T-cell (primary cell): ENCODE measurements at places on chromosomes 2 and 18. TPM values are rescaled to one million over a fixed set of nuclear protein-coding genes. Genes with fewer than 3 reads are reported as not detected.

Gene KDSR
- total RNA-seq = 69.1 TPM

Gene KCNE4
- not detected for total RNA-seq

Gene TUBA3E
- not detected for total RNA-seq

Gene CMPK2
- 6.5 TPM for total RNA-seq

Gene CDH19
- not detected for total RNA-seq

Gene CRYBA2
- not detected for total RNA-seq

Gene NFATC1
- total RNA-seq = 58.1 TPM

Gene ATF2
- total RNA-seq = 53.7 TPM

Gene COBLL1
- total RNA-seq = 2.1 TPM

Gene DAW1
- not detected for total RNA-seq

Gene RAPGEF4
- 0.38 TPM for total RNA-seq

Gene VIL1
- 0.32 TPM for total RNA-seq

DNA sequence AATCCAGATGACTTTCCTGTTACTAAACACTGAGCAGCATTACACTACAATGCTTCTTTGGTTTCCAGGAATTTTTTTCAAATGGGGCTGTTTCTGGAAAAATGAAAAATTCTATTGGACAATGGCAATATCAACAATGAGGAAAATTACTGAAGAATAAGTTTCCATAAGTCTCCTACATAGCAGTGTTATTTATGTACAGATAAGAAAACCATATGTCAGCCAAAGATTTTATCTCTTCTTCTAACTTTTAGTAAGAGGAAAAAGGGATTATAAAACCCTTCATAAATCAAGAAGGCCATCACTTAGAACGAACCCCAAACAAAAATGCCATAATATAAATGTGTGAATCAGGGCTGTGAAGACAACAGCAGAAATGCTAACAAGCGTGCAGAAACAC is 31.6 kb upstream of the NOSTRIN start:
- no peaks in the 10 kb centered on the region for H3K4me1 ChIP-seq
- DNase-seq = no peak
- no peak overlapping the region for H3K27ac ChIP-seq
- H3K4me3 ChIP-seq = no peak overlapping the region
- peaks cover 9% of the 10 kb centered on the region for H3K36me3 ChIP-seq

- H3K36me3 ChIP-seq = no peaks in the 10 kb centered on the region
- no peak overlapping the region for H3K4me3 ChIP-seq
- H3K4me1 ChIP-seq = peaks cover 5% of the 10 kb centered on the region
- H3K27me3 ChIP-seq = no peaks in the 10 kb centered on the region
- DNase-seq = no peak
Measured at GRCh38 chr2:128623776-128624761, 305.4 kb upstream of the HS6ST1 start.

GRCh38 chr2:176574484-176575236 is 305.4 kb downstream of the MTX2 start:
- DNase-seq = no peak
- H3K36me3 ChIP-seq = no peaks in the 10 kb centered on the region
- H3K4me1 ChIP-seq = no peaks in the 10 kb centered on the region
- H3K4me3 ChIP-seq = no peak overlapping the region

GRCh38 chr2:54889053-54889452 is 161.2 kb downstream of the RTN4 start:
- no peak overlapping the region for H3K4me3 ChIP-seq
- H3K27ac ChIP-seq = no peak overlapping the region
- no peaks in the 10 kb centered on the region for H3K4me1 ChIP-seq
- H3K36me3 ChIP-seq = no peaks in the 10 kb centered on the region

DNA sequence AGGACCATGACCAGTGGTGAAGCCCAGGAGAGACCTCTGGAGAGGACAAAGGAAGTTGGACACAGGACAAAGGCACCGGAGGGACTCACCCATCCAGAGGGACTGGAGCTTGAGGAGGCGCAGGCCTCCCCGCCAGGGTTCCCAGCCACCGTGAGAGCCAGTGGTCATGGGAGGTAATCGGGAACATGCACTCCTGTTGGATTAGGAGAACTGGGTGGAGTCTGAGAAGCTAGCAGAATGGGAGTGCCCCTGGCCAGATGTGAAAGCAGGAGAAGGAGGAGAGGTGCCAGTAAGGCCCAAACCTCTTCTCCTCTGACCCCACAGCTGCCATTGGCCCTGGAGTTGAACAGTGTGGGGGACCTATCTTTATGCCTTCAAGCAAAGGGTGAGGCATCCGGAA is 20.3 kb downstream of the POU3F3 start:
- no peaks in the 10 kb centered on the region for H3K36me3 ChIP-seq
- peaks cover 54% of the 10 kb centered on the region for H3K27me3 ChIP-seq
- DNase-seq = no peak

GRCh38 chr18:76442413-76443171 is 52.5 kb downstream of the ZNF516 start:
- no peak overlapping the region for H3K4me3 ChIP-seq
- H3K27ac ChIP-seq = no peak overlapping the region

GRCh38 chr18:79395761-79396404 is at the start of gene NFATC1:
NFATC1 (plus strand) TSS chr18:79395930; CDS start chr18:79396225, 295 bp downstream.
- H3K4me3 ChIP-seq = peak within 1 kb of the TSS; percentile 35
- H3K4me1 ChIP-seq = peaks cover 51% of the 10 kb centered on the region
- DNase-seq = peak; percentile 70

DNA sequence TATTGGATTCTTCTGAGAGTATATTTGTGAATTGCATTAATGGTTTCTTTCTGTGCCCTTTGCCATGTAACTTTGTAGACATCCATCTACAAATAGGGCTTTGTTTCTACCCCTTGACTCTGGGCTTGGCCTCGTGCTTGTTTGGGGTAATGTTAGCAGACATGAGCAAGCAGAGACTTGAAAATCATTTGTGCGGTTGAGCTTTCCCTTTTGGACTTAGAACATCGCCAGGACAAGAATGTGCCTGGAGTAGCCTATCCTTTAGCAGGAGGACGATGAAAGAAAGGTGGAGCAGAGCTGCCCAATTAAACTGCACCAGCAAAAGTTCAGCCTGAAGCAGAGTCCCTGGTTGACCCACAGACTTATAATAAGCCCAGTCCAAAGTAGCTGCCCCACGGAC is 785.9 kb downstream of the EPHA4 start:
- no peaks in the 10 kb centered on the region for H3K4me1 ChIP-seq
- H3K27me3 ChIP-seq = no peaks in the 10 kb centered on the region
- H3K4me3 ChIP-seq = no peak overlapping the region
- no peak overlapping the region for H3K27ac ChIP-seq

- peaks cover 4% of the 10 kb centered on the region for H3K36me3 ChIP-seq
- H3K27me3 ChIP-seq = no peaks in the 10 kb centered on the region
- DNase-seq = no peak
- peak overlapping the region; percentile 34 for H3K27ac ChIP-seq
- peak overlapping the region; percentile 45 for H3K4me3 ChIP-seq
Measured at GRCh38 chr2:134679745-134680144, 39.1 kb downstream of the TMEM163 start.

GRCh38 chr2:188919824-188920223 is 54.3 kb upstream of the COL3A1 start:
- H3K36me3 ChIP-seq = no peaks in the 10 kb centered on the region
- H3K27ac ChIP-seq = no peak overlapping the region
- no peaks in the 10 kb centered on the region for H3K27me3 ChIP-seq
- no peak overlapping the region for H3K4me3 ChIP-seq

DNA sequence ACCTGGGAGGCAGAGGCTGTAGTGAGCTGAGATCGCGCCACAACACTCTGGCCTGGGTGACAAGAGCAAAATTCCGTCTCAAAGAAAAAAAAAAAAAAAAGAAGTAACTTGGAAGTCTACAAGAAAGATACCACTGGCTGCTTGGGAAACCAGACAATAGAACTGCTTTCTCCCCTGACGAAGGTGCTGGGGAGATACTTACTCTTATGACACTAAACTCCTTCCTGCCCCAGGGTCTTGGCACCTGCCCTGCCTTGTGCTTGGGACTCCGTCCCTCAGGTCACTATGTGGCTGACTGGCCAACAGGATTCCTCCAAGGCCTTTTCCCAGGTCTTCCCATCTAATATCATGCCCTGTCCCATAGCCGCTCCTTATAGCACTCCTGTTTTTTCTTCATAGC is 30.7 kb downstream of the INPP5D start:
- no peak for DNase-seq
- H3K27me3 ChIP-seq = no peaks in the 10 kb centered on the region

DNA sequence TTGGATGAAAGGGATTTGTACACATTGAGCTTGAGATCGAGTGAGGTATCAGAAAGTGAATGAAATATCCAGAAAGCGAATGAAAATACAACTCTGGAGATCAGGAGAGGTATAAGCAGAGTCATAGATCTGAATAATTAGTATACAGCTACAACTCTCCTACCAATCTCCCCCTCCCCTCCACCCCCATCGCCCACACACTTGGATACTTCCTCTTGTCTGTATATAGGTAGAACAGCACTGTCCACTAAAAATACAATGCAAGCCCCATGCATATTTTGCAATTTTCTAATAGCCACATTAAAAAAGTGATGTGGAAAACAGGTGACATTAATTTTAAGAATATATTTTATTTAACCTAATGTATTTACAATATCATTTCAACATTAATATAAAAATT is 23.7 kb upstream of the WIPF1 start:
- H3K27ac ChIP-seq = no peak overlapping the region
- H3K36me3 ChIP-seq = peaks cover 63% of the 10 kb centered on the region
- H3K27me3 ChIP-seq = no peaks in the 10 kb centered on the region
- DNase-seq = no peak
- no peak overlapping the region for H3K4me3 ChIP-seq

DNA sequence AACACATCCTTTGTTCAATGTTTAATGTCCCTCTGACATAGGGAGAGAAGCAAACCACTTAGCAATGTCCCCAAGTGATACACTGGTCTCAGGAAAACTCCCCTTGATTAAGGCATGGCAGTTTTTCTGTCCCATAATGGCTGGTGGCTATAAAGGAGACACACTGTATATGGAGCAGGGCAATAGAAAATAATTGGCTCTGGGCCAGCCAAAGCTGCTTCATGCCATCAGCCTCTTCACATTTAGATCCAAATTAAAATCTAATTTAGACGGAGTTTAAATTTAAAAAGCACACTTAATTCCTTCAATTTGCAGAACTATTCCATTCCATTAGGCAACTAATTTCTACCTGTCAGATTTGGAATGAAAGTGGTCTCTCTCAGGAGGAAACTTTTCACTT is 638.1 kb downstream of the DSC3 start:
- DNase-seq = no peak
- no peak overlapping the region for H3K27ac ChIP-seq
- H3K36me3 ChIP-seq = no peaks in the 10 kb centered on the region

- H3K27me3 ChIP-seq = no peaks in the 10 kb centered on the region
- DNase-seq = no peak
- no peaks in the 10 kb centered on the region for H3K36me3 ChIP-seq
- peaks cover 3% of the 10 kb centered on the region for H3K4me1 ChIP-seq
- no peak overlapping the region for H3K27ac ChIP-seq
Measured at GRCh38 chr18:58639751-58640427, 11.0 kb upstream of the ALPK2 start.

DNA sequence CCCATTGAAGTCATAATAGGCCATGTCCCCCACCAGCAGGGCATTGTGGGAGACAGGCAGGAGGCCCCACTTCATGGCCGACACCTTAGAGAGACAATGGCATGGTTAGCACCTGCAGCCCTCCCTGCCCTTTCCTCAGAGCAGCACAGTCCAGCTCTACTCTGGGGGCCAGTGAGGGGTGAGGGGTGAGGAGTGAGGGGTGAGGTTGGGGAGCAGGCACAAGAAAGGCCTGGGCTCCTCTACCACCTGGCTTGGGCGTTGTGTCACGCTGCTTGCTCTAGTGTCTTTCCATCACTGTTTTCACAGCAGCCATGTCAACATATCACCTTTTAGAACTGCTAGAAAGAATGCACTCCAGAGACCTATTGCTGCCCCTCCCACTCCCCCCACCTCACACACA is 77.2 kb downstream of the ADD2 start:
- no peak for DNase-seq
- no peaks in the 10 kb centered on the region for H3K36me3 ChIP-seq
- no peaks in the 10 kb centered on the region for H3K4me1 ChIP-seq
- peaks cover 23% of the 10 kb centered on the region for H3K27me3 ChIP-seq
- no peak overlapping the region for H3K27ac ChIP-seq

GRCh38 chr2:2826209-2826551 is 495.1 kb upstream of the MYT1L start:
- DNase-seq = no peak
- H3K4me3 ChIP-seq = no peak overlapping the region
- H3K36me3 ChIP-seq = no peaks in the 10 kb centered on the region
- H3K4me1 ChIP-seq = no peaks in the 10 kb centered on the region

DNA sequence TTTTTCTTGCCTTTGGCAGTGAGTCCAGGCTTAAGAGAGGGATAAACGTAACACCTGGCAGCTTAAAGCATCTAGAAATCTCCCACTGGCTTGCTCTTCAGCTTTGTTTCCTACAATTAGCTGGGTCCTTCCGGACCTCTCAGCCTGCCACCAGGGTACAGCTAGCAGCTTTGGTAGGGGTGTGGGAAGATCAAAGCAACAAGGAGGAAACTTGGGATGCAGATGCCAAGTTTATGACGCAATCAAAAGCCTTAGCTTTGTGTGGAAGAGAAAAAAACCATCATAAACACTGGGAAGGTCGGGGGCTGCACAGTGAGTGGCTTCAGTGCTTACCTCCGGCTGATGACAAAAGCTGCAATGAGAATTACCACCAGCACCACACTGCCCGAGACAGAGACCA is 116.9 kb downstream of the EPHA4 start:
- no peak for DNase-seq
- H3K4me1 ChIP-seq = no peaks in the 10 kb centered on the region
- no peak overlapping the region for H3K4me3 ChIP-seq
- H3K27me3 ChIP-seq = no peaks in the 10 kb centered on the region

- H3K4me1 ChIP-seq = no peaks in the 10 kb centered on the region
- H3K4me3 ChIP-seq = no peak overlapping the region
- no peaks in the 10 kb centered on the region for H3K36me3 ChIP-seq
- H3K27me3 ChIP-seq = peaks cover 43% of the 10 kb centered on the region
Measured at GRCh38 chr2:240383099-240383758, 52.2 kb upstream of the GPC1 start.

- peak overlapping the region; percentile 43 for H3K4me3 ChIP-seq
- peak overlapping the region; percentile 69 for H3K27ac ChIP-seq
- no peaks in the 10 kb centered on the region for H3K27me3 ChIP-seq
- peak; percentile 93 for DNase-seq
Measured at GRCh38 chr2:241609859-241610793, 26.8 kb downstream of the THAP4 start.

- no peaks in the 10 kb centered on the region for H3K36me3 ChIP-seq
- no peaks in the 10 kb centered on the region for H3K27me3 ChIP-seq
- no peak overlapping the region for H3K4me3 ChIP-seq
Measured at GRCh38 chr18:28718696-28719095, 541.8 kb upstream of the CDH2 start.

DNA sequence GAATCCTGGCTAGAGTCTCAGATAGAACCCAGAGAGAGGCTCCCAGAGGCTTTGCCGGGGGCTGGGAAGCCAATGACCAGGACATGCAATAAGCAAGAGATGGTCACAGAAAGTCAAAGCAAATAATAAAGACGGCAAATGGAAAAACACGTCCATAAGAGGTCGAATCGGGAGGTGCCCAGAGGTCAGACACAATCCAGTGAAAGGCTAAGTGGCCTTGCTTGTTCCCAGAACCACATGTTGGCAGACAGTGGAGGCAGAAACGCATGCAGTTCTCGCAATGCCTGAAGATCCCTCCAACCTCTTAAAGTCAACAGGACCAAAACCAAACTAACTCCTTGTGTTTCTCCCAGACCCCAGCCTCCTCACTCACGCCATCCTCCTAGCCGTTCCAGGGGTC is 3.0 kb downstream of the CYB5A start:
- peaks cover 2% of the 10 kb centered on the region for H3K4me1 ChIP-seq
- H3K27ac ChIP-seq = no peak overlapping the region
- no peaks in the 10 kb centered on the region for H3K36me3 ChIP-seq
- no peak for DNase-seq
- no peak overlapping the region for H3K4me3 ChIP-seq
